Kidney (tissue), 22 donors: ENCODE measurements at places on chromosomes 1 and 21. TPM values are rescaled to one million over a fixed set of nuclear protein-coding genes. Genes with fewer than 3 reads are reported as not detected.

GRCh38 chr1:190416239-190416638 is 61.4 kb downstream of the BRINP3 start:
- H3K36me3 ChIP-seq, result no peaks in the 10 kb centered on the region
- DNase-seq, result no peak
- H3K4me1 ChIP-seq, result no peaks in the 10 kb centered on the region
- H3K4me3 ChIP-seq, result no peak overlapping the region
- H3K27me3 ChIP-seq, result no peaks in the 10 kb centered on the region

Gene DMBX1
- total RNA-seq, result not detected

DNA sequence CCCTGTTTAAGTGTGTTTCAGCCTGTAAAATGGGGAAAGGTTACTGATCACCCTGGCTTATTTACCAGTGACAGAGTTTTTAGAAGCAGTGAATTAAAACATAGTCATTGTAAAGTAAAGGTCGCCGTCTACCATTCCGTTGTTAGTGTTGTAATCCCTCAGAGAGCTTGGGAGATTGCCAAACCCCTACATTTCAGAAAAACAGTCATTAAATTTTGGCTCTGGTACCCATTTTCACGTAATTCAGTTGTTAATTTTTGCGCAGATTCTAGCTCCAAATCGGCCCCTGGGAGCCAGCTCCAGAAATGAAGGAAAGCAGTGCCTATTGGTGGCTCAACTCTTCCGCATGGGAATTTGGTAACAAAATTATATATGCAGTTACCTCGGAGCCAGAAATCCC is 127.7 kb upstream of the AJAP1 start:
- H3K27ac ChIP-seq, result no peak overlapping the region
- DNase-seq, result no peak

GRCh38 chr1:208272311-208272710 is 28.1 kb upstream of the PLXNA2 start:
- H3K36me3 ChIP-seq, result no peaks in the 10 kb centered on the region
- no peak overlapping the region for H3K4me3 ChIP-seq
- no peaks in the 10 kb centered on the region for H3K4me1 ChIP-seq
- no peak overlapping the region for H3K27ac ChIP-seq

Gene PDC
- total RNA-seq, result not detected

GRCh38 chr1:147492207-147492606 is 49.1 kb upstream of the BCL9 start:
- H3K4me1 ChIP-seq, result no peaks in the 10 kb centered on the region
- no peaks in the 10 kb centered on the region for H3K27me3 ChIP-seq
- DNase-seq, result no peak
- no peak overlapping the region for H3K27ac ChIP-seq
- no peak overlapping the region for H3K4me3 ChIP-seq
- no peaks in the 10 kb centered on the region for H3K36me3 ChIP-seq

- H3K36me3 ChIP-seq, result no peaks in the 10 kb centered on the region
- H3K4me1 ChIP-seq, result peaks cover 22% of the 10 kb centered on the region
Observed at GRCh38 chr1:25615563-25616094, 962 bp upstream of the MAN1C1 start.

Gene IVL
- total RNA-seq, result not detected

- DNase-seq, result no peak
- no peaks in the 10 kb centered on the region for H3K4me1 ChIP-seq
- H3K27ac ChIP-seq, result no peak overlapping the region
- H3K4me3 ChIP-seq, result no peak overlapping the region
- H3K36me3 ChIP-seq, result no peaks in the 10 kb centered on the region
- H3K27me3 ChIP-seq, result no peaks in the 10 kb centered on the region
Observed at GRCh38 chr1:70134148-70134547, 71.2 kb downstream of the LRRC40 start.

DNA sequence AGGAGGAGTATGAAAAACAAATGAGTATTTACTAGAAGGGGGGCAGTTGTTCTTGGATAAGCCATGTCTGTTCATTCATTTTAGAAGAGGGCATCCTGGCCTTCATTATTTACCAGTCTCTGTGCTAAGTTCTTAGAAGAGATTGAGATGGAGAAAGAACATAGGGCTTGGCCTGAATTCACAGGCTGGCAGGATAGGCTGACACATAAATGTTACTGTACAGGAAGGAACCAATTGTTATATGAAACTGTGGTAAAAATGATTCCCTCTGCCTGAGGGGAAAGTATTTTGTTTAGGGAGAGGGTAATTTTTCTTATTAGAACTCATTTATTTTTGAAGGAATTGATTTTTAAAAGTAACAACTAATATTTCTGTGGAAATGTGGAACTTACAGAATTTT is 99.5 kb downstream of the MAN1A2 start:
- no peak overlapping the region for H3K4me3 ChIP-seq
- no peaks in the 10 kb centered on the region for H3K27me3 ChIP-seq
- DNase-seq, result no peak
- H3K27ac ChIP-seq, result no peak overlapping the region
- no peaks in the 10 kb centered on the region for H3K36me3 ChIP-seq

DNA sequence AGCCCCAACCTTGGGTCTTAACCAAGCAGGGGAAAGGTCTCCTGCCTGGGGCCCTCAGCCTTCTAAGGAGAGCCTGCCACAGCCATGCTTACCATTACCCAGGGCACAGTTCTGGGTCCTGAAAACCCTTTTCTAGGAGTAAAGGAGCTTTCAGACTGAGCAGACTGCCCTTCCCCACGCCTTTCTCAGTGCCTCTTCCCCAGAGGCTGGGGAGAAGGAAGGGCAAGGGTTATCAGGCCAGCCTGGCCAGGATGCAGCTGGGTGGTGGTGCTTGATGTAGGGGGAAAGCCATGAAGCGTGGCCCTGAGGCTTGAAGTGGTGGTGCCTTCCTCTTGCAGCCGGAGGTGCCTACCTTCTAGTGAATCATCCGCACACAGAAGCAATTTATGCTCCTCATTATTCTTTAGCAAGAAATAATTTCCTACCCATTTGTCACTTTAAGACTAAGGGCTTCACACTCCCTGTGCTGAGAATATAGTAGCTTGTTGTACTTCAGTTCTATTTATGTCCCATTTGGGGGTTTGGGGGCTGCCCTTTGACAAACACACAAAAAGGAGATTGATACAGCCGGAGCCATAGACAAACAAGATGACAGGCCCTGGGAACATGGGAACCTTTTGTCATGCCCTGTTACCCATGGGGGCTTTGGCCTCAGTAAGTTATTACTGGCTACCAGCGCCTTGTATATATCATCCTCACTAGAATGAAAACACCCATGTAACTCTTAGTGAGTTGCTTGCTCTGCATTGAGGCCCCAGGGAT is 40.7 kb downstream of the MAN1C1 start:
- H3K4me1 ChIP-seq, result peaks cover 9% of the 10 kb centered on the region
- no peaks in the 10 kb centered on the region for H3K27me3 ChIP-seq
- DNase-seq, result peak; percentile 69
- H3K36me3 ChIP-seq, result no peaks in the 10 kb centered on the region
- H3K27ac ChIP-seq, result no peak overlapping the region

- H3K4me3 ChIP-seq, result no peak overlapping the region
- no peaks in the 10 kb centered on the region for H3K27me3 ChIP-seq
- no peak overlapping the region for H3K27ac ChIP-seq
- H3K36me3 ChIP-seq, result peaks cover 34% of the 10 kb centered on the region
Observed at GRCh38 chr1:229650045-229650444, 24.0 kb downstream of the URB2 start.

Gene ZNF683
- total RNA-seq, result 0.25 TPM
